ENCODE measurements at places on chromosomes 16 and 17.

GRCh38 chr17:75144816-75145512 lies 9.3 kb downstream of the JPT1 start:
- no peak for DNase-seq

DNA sequence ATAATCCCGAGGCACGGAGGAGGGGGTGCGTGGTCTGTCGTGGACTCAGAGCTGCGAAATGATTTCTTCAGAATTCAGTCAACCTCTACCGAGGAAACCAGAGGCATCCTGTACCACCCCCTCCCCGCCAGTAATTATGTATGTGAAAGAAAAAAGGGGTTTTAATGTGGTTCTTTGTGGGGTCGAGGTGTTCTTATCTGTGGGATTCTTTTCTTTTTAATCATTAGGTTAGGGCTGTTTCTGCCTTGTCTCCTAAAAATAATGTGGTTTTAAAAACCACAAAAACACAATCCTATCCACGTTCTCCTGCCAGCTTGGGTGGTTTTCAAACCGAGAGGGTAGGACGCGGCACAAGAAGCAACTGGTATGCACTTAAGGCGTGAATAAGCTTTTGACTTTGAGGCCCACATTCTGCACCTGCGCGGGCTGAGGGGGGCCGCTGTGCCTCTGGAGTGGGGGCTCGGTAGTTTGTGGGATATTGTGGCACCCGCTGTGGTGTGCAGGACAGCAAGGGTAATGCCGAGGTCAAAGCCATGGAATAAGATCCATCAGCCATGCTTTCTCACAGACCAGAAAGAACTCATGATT lies 1.0 kb downstream of the SLC47A1 start:
- no peak for DNase-seq

DNA sequence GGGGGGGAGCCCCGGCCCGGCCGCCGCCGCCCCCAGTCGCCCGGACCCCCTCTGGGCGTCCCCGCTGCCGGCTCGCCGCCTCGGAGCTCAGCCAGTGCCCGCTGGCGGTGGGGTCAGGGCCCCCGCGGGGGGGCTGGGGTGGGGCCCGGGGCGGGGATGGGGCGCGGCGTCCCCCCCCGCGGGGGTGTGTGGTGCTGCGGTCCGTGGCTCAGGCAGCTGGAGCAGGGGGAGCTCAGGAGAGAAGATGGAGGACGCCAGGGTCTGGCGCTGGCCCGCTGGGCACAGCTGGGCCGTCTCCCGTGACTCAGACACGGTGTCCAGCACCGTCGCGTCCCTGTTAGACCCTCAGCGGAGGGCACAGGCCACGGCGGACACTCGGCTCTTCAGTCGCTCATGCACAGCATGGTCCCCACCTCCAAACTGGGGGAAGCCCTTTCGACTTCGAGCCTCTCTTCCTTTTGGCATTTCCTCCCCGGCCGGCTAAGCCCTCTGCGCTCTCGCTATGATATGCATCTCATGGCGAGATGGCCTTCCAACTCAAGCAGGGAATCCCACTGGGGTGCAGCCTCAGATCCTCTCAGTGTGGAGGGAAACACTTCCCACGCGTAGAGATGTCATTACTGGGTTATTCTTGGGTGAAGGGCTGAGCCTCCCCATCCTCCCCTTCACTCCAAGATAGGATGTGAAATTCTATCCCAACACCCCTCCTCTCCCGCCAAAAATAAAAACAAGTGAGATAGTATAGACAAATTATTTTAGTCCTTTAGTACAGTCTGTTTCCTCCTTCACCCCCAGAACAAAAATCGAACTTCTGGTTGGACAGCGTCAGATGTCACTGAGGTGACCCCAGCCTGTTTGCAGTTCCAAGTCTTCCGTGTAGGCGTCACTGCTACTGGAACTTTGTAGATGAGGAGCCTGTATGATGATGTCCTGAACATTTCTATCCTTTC lies 522 bp upstream of the VEZF1 start:
- peak; percentile 55 for DNase-seq

DNA sequence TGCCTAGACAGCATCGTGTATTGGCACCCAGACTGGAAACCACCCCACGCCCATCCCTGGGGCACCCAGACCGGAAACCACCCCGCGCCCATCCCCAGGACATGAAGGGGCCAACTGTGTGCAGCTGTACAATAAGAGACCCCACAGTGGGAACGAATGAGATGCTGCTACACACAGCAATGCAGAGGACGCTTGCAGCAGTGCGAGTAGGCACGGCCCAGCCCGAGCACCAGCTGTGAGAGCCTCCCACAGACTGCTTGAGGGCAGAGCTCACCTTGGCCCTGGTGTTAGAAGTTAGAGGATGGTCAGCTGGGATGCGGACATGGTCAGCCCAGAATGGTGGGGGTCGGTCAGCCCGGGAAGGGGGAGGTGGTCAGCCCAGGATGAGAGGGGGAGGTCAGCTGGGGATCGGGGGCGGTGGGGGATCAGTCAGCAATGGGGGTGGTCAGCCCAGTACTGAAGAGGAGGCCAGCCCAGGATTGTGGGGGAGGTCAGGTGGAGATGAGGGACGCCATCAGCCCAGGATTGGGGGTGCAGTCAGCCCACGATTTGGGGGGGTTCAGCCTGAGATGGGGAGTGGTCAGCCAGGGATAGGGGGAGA lies 340.0 kb downstream of the C16orf95 start:
- DNase-seq, result no peak

DNA sequence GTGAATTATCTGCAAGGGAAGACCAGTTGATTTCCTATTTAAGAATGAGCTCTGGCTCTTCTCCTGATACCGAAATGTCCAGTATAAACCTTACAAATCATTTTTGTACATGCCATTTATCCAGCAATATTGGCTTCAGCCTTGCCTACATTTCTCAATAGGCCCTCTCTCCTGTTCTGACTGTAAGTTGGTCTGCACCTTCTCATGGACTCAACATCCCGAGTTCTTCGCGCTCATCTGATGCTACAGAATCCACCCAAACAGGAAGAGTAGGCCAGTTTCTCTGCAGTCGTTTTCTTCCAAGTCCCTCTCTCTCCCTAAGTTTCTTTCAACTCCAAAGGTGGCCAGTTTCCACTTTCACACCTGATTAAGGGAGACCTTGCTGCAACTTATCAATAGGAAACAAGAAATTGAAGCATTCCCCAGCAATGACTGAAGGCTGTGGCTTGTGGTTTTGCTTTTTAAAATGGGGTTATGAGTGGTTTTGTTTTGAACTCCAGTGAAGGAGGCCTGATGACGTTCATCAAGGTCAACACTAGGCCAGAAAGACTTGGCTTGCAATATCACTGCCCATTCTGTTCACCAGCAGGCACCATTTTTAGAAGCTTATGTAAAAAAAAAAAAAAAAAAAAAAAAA lies 383.0 kb downstream of the MAF start:
- no peak for DNase-seq

DNA sequence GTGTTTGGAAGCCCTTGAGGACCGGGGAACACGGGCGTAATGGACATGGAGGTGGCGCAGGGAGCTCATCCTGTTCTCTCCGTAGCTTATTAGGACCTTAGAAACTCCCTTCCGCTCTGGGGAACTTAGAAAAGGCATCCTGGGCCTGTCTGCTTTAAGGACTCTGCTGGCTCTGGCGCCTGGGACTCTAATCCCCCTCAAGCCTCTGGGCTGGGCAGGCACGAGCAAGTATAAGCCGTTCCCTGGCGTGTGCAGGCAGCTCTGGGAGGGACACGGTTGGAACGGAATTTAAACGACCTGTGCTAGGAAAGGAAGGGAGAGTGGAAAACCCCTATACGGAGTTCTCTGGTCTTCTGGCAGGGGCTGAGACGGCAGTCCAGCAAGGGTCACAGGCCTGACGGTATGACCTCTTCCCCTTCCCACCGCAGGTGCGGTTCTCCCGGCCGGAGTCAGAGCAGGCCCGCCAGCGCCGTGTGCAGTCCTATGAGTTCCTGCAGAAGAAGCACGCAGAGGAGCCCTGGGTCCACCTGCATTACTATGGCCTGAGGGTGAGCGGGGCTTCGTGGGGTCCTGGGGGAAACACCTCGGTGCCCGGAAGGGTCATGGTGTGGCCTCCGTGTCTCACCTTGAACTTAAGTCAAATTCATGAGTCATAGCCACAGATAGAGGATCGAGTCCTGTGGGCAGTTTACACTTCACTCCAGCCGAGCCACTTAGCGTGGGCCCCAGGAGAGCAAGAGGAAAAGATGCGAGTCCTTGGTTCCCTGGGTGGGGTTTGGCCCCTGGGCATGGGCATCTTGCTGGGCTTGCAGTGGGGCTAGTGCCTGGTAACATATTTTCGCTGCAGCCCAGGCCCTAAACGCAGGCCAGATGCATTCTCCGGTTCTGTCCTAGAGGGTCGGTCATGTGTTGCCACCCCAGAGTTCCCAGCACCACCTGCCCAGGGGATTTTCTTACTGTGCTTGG lies 17.7 kb downstream of the POLR3E start:
- no peak for DNase-seq

- DNase-seq, result peak; percentile 22
Measured at GRCh38 chr17:700504-701094, 14.0 kb downstream of the VPS53 start.

DNA sequence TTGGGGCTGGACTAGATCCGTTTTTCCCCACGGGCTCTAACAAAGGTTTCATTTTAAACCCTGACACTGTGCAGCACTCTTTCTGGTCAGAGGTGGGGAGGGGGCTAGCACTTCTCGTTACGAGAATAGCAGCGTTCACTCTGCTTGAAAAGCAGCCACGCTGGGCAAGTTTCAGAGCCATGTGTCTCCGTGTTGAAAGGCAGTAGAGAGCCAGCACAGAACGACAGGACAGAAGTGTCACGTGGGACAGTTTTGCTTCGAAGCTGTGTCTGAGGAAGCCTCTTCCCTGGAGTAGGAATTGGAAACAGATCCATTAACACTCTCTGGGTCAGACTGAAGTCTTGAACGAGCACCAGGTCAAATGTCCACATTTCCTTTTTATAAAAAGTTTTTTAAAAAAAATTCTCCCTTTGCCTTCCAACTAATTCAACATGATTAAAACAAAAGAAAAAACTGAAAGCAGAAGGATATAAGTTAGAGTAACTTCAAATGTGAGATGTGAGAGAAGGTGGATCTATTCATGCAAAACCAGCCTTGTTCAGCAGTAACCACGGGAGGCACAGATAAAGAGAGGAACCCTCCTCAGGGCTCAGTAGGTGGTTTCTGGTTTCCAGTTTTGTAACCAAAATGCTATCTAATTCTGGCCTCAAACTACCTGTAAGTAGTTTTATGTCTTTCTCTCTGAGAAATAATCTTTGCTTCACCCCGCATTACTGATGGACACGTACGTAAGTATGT lies 65.0 kb downstream of the SMG6 start:
- no peak for DNase-seq

DNA sequence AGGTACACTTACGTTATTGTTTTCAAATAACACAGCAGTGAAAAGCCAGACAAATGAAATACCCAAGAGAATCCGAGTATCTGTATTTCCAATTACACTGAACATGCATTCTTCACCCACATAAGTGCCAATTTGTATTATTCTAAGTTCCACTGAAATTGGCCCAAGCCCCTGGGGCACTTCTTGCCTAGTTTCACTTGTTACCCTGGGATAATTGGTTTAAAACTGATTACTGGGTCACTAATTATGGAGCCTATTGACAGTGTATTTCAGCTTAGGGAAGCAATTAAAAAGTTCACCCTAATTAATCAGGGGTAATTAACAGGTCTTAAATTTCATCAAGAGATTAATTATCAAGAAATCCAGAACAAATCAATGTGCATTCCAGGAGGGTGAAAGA lies 60.5 kb upstream of the HS3ST2 start:
- no peak for DNase-seq

- DNase-seq, result peak; percentile 7
Measured at GRCh38 chr17:49260011-49260816, 29.6 kb upstream of the PHOSPHO1 start.

DNA sequence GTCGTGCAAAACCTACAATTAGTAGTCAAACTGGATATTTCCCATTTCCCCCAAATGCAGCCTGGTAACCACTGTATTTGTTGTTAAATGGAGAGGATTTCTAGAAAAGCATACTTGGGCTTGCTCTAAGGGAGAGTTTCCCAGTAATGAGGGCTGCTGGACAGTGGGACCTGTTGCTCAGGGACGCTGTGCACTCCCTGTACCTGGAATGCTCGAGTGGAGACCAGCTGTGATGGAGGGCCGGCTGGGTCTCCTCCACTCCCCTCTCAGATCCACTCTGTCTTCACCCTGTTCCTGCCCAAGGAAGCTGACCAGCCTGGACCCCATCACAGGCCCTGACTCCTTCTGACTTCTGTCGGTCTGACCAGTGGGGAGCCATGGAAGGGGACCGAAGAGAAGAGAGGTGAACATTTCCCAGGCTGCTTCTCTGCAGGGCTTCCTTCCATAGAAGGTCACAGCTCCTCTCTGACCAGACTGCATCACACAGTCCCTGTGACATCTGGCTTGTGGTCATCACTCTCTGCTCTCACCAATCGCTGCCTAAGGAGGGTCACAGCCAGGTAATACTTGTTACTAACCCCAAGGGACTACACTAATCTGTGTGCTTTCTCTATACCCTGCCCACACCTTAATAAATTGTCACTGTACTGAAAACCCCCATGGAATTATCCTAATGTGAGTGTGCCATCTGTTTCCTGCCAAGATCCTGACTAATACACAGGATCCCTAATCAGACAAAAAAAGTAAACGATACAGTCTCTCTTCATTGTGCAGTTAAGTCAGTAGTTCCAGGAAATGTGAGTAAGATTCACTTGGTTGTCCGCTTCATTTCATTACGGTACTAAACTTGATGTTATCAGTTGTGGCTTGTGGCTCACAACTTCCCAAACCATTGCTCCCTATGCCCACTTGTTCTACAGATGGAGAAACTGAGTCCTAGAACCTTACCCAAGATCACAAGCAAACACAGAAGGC lies 102.4 kb downstream of the CCT6B start:
- no peak for DNase-seq
